ENCODE measurements at places on chromosomes 2 and 18. TPM values are rescaled to one million over a fixed set of nuclear protein-coding genes. Genes with fewer than 3 reads are reported as not detected.
A peak's percentile ranks its signal among the peaks of the same experiment; 100 is the strongest.

GRCh38 chr2:120803764-120804335, 68.2 kb downstream of the GLI2 start:
- no peak for DNase-seq

DNA sequence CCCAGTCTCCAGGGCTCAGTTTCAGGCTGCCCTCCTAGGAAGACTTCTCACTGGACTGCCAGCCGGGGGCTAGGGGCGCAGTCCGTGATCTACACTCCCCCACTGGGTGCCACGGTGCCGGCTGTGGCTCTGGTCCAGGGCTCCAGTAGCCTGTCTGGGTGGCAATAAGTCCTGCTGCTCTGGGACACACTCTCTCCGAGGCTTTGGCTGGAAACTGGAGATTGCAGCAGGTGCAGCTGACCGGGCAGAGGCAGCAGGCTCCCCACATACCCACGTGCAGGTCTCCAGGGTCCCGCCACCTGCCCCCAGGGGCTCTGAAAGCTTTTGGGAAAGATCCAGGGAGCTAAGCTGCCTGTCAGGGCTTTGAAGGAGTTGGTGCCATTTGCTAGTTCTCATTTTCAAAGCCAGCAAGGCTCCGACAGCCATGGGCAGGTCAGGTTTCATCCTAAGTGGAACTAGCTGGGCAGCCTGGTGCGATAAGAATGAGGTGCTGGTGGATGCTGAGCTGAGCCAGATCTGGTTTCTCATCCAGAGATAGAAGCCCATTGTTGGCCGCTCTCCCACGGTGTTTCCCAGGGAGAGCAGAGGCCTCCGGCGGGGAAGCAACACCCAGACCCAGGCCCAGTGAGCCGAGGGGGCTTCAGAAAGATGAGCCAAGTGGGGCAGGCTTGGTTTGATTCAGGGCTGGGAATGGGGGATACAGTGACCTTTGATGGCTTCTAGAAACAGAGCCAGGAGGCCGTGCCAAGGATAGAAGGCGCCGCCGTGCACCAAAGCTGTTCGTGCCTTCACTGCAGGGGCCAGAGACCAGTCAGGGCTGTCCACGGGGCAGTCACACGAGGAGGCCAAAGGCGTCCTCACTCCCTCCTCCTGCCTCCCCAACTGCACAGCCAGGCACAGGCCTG, 141.7 kb upstream of the GPC1 start:
- DNase-seq = no peak

DNA sequence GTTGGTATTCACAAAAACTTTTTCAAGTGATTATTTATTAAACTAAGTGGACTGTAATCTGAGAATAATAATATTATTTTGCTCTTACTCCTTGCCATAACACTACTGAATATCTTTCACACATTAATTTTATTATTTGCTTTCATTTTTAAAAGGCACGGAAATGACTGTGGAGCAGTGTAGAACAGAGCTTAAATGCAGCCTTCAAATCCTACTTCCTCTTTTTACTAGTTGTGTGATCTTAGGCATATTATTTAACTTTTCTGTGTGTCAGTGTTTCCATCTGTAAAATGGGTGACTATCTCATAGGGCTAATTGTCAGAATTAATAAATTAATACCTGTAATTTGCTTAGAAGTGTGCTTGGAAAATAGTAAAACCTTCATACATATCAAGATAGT, 55.5 kb upstream of the SLC8A1 start:
- no peak for DNase-seq

- DNase-seq = peak; percentile 83
These were observed 119.5 kb upstream of the MCFD2 start for GRCh38 chr2:47034973-47035609.

Gene COL6A3
- 61.6 TPM for total RNA-seq

GRCh38 chr2:160667811-160668210, 174.2 kb upstream of the RBMS1 start:
- DNase-seq = no peak

GRCh38 chr2:108165729-108166128, 74.0 kb upstream of the SULT1C3 start:
- DNase-seq = no peak

DNA sequence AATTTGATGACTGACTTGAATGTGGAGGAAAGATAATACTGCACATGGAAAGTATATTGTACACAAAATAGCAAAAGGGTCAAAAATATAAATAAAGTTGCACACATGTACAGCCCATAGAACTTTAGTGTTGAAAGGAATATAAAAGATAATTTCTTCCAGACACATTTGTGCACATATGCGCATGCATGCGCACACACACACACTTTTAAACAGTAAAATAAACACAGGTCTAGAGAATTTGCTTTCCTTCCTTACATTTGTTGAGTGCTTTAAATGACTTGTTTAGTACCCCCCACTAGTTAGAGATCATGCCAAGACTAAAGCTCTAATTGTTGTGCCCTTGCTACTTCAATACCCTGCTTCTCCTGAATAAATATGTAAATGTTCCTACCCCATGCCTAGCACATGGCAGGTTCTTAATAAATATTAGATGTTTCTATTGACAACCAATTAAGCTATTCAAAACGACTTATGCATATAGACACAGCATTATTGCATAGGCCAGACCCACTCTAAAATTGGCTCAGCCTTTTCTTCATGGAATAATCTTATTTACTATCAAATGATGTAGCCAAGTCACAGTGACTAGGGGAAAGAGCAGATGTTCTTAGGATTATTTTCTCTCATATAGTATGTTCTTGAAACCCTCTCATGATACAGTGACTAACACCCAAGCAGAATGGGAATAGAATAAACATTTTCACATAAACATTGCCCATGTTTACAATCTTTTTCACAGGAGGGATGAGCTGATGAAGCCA, 165.5 kb upstream of the ACVR2A start:
- DNase-seq = no peak

Gene CTNNA2
- not detected for total RNA-seq

Gene KCNS3
- total RNA-seq = 3.7 TPM

DNA sequence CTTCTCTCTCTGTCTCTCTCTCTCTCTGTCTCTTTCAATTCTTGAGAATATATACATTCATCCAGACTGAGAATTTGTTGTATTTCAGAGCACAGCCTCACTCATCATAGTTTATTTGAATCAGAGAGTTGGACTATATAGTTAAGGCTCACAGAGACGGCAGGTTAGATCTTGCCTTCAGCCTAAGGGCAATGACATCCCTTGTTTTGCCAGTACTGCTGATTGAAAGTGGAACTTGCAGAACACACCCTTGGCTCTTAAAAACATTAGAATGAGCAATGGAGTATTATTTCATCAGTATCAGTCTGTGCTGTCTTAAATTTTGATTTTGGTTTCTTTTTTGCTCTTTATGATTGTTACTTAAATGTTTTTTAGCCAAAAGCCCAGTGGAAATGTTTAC, 62.0 kb upstream of the DSG1 start:
- DNase-seq = no peak

- DNase-seq = no peak
These were observed 283.1 kb downstream of the CELF4 start for GRCh38 chr18:37282386-37283037.

GRCh38 chr2:71595569-71595968, 142.2 kb downstream of the DYSF start:
- no peak for DNase-seq

GRCh38 chr2:149271575-149271974, 58.8 kb upstream of the LYPD6 start:
- DNase-seq = no peak

Gene SLC23A3
- total RNA-seq = 0.33 TPM

DNA sequence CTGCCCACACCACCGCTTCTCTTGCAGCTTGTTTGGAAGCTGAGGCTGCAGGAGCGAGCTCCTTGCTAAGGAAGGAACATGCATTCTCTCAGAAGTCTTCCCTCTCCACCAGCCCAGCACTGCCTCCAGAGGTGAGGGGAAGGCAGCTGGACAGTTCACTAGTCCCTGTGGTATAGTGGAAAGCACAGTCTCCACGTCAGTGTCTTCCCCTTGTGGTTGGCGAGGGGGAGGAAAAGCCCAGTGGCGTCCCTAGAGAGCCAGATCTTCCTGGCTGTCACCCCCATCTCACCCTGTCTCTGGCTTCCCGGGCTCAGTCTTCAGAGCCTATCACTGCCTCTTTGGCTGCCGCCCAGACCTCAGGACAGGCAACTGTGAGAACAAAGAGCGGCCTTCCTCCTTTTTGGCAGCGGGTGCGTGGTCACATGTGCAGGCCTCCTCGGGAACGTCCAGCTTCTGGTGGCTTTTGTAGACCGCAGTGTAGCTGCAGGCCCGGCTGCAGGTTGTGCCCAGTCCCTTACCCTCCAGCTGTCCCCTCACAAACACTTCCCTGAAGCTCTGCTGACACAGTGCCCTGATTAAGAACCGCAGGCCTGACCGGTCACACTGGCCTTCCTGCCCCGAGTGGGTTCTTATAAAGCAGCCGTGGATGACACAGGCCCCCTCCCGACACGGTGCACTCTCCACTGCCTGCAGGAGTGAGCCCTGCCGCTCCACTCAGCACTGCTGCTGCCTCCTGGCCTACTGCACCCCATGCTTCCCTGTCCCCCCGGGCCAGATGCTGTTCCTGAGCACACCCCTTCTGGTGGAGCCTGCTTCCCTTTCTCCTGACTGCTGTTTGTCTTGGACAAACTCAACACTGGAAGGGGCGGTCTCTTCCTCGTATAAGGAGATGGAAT, 90.9 kb downstream of the RNF144A start:
- DNase-seq = peak; percentile 77

Gene TMBIM1
- total RNA-seq = 225 TPM

- DNase-seq = no peak
These were observed 411.0 kb upstream of the GYPC start for GRCh38 chr2:126244937-126245336.

DNA sequence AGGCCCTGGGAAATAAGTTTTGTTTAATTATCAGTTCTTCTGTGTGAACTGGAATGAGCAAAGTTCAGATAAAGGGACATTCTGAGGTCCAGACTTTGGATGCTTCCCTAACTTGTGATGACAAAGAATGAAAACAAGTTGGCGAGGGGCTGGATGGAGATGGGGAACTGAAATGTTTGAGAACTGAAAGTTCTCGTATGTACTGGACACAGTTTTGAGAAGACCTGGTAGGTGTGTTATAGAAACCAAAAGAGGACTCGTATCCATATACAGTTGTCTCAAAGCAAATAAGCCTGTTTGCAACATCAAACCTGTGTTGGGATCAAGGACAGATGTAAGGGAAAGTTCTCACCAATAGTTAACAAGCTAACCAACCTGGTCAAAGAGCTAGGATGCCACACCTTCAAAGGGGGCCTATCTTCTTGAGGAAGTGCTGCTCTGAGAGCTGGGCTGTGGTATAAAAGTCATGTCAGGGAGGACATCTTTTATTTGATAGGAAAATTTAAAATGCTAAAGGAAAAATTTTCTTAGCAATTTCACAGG, at the start of gene UPP2:
Gene UPP2 (plus strand): TSS at position 493 of the 543 bp plus-strand sequence. CDS start 188 bp downstream, outside the sequence.
- no peak for DNase-seq

- no peak for DNase-seq
These were observed 215.7 kb downstream of the IKZF2 start for GRCh38 chr2:212935752-212936151.

DNA sequence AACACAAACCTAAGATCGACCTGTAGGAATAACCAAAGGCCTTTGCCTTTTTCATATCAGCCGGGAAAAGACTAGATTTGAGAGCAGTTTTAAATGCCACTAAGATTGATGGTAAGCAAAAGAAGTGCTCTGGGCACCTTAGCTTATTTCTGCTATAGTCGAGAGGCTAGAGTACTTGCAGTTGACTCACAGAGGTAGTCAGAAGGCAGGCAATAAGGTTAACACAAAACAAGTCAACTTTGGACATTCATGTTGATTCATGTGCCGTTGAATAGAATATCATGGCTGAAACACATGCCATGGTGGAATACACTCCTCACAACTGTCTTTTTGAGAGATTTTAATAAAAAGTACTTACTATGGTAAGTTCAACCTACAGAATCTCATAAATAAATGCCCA, 507.6 kb downstream of the ZEB2 start:
- DNase-seq = no peak

DNA sequence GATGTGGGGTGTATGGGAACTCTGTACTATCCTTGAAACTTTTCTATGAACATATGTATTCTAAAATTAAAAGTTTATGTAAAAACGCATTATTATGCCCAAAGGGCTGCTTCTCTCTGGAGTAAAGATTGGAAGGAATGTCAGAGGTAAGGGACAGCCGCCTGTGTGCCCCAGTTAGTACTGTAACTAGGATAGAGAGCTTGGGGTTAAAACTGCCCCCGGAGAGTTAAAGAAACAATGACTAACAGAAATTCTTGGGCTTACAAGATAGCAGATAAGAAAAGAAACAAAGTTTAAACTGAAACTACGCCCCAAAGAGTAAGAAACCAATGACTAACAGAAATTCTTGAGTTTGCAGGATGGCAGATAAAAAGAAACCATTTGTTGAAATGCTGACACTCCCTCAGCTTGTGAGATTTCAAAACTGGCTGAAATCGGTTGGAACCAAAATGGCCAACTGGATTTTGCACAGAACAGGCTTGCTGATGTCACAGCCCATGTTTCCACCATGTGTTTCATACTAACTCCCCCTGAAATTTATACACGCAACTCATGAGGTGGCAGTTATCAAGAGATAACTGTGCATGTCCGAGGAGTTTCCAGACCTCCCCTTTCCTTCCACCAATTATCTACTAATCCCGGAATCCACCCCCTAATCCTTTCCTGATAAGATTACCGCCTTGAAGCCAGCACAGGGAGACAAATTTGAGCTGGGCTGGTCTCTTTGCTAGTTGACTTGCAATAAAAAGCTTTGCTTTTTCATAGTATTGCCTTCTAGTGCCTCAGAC, 8.7 kb upstream of the TXNDC2 start:
- DNase-seq = peak; percentile 86

Gene C2orf15
- total RNA-seq = not detected

GRCh38 chr2:205937211-205937610, 148.8 kb downstream of the INO80D start:
- DNase-seq = no peak

Gene SMCHD1
- total RNA-seq = 27.8 TPM

DNA sequence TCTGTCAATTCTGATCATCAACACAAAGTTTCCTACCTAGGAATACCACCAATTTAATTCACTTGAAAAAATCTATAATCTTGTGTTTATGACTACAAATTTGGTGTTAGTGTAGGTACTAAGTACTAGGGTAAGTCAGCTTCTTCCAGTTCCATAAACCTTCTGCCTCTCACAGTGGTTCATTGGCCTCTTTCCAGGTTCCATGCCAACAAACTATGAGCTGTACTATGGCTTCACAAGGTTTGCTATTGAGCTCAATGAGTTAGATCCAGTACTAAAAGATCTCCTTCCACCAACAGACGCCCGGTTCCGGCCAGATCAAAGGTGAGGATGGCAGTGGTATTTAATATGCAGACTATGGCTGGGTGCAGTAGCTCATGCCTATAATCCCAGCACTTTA, 58.8 kb downstream of the PRKRA start:
- DNase-seq = no peak

- DNase-seq = no peak
These were observed 40.2 kb upstream of the LCLAT1 start for GRCh38 chr2:30406853-30407252.

GRCh38 chr2:1738163-1738562, 6.2 kb downstream of the PXDN start:
- DNase-seq = no peak

Measured in right atrium auricular region (tissue), 2 donors.